SW 1271 (cell line): ENCODE measurements at places on chromosomes 5 and 9.

DNA sequence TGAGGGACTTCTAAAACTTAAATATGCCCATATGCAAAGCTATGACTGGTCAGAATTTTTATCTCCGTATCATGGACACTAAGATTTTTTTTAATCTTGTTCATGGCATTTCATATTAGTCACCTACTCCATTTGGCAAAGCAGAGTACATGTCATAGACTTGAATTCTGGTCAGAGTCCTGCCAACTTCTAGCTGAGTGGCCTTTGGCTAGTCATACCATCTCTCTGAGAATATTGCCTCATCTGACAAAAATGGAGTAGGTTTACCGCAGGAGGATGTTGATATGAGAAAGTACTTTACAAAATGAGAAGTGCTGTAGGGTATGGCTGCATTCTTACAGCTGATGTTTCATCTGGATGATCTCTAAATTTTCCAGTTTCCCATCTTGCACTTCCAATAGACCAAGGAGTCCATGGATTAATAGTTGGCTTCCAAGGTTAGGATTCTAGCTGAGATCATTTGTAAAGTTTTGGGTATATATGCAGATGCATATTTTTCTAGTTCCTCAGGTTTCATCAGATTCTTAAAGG is 150.8 kb upstream of the NR3C1 start:
- DNase-seq: no peak

GRCh38 chr5:164975986-164976385 is 1470.6 kb downstream of the MAT2B start:
- no peak for DNase-seq

DNA sequence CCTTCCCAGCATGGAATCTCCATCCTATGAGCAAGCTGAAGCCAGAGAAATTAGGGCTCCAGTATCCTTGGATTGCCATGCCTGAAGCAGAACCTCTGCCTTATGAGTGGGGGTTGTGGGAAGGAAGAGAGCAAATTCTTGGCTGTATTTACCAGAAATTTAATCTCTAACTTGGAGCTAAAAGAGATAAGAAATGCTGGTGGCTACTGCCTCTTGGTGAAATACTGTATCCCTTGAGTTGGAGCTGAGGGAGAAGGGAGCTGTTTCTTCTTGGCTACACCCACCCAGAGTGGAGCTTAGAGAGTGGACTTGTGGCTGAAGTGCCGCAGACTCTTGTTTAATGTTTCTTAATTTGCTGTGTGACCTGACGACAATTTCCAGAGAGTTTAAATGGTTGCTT is 447.3 kb downstream of the ARHGEF28 start:
- no peak for DNase-seq

GRCh38 chr9:109122726-109123621 is 3.2 kb upstream of the TMEM245 start:
- no peak for DNase-seq
